ENCODE measurements at places on chromosomes 12 and 14.
A peak's percentile ranks its signal among the peaks of the same experiment; 100 is the strongest.

- DNase-seq, result no peak
Observed at GRCh38 chr14:60014402-60014801, 77.3 kb upstream of the PCNX4 start.

DNA sequence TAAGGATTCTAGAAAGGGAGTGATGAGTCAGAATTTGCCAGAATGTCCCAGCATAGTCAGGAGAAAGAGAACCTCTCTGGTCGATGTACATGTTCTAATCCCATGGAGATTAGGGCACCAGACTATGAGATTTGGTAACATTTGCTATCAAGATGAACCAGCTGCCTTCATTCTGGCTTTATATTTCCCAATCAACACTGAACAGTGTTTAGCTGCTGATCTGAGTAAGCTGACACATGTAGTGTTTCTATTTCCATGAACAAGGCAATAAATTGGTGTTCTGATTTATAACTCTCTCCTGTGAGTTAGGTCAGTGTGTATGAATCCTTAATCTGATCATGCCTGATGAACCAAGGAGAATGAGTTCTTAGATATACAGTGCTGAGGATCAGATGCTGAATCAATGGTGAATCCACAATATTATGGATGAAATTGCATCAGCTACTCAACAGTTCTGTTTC lies 158.0 kb upstream of the AMIGO2 start:
- DNase-seq, result no peak

- no peak for DNase-seq
Observed at GRCh38 chr14:81415781-81416180, 15.7 kb upstream of the STON2 start.

GRCh38 chr12:132710043-132710404 lies 618 bp upstream of the PGAM5 start:
- no peak for DNase-seq

DNA sequence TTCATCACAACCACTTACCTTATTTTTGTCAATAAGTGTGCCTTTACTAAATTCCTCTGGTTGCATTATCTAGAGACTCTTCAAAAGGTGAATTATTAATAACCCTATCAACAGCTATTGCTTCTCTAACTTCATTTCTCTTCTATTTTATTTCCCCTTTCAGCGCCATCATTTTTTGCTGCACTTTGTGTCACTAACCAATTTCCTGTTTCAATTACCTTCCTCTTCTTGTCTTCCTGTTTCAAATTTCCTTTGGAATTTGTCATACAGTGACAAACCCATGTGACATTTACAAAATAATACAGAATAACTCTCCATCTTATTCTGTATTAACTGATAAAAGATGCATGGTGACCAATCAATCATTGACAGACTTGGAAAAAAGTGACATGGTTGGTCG lies 12.2 kb upstream of the CLEC2A start:
- no peak for DNase-seq

DNA sequence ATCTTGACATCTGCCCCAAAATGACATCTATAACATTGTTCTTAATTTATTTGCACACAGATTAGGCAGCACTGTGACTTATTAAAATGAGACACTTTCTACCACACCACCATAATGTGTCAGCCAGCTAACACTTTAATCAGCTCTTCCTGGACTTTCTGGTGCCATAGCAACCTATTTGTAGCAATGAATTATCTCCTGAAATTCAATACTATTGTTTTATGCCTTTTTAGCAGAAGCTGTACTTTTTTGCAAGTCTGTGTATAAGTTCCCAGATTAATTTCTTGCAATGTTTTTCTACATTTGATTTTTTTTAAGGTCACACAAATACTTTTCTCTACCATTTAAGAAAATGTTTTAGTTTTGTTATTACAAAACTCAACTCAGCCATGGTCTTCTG lies 72.8 kb upstream of the SAV1 start:
- no peak for DNase-seq

DNA sequence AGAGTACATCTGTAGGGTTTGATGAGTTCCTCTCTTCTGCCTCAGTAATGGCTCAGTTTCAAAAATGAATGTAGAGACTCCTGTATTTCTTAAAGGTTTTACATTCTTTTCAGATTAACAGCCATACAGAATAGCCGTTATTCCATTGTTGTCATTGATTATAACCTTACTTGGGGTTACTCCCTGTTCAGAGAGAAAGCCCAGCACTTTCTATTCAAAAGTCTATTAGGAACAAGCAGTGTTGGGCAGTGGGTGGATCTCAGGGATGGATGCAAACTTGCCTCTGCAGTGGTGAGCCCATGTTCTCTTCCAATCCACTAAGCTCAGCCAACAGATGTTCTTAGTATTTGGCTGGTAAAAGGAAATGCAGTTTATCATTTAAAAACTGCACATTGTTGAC lies 342.6 kb upstream of the E2F7 start:
- DNase-seq, result no peak

DNA sequence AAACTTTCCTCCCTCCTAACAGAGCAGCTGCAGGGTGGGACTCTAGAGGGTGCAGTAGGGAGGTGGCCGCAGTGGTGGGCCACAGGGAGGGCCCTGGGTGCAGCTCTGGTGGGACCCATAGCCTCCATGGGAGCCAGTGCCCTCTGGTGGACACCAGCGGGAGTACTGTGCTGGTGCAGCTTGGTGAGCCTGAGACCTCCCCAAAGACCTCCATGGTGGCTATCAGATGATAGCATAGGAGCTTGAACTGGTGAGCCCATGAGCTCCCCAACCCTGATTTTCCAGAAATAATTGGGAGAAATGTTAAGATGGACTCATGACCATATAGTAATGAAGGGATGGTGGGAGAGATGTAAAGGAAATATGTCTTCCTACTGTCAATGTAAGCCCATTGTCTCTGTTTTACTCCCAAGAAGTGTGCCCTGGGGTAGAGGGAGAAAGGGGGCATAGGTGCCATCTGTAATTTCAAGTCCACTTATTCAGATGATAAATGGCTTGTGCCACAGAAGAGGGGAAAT lies 98.7 kb downstream of the GAS2L3 start:
- no peak for DNase-seq

GRCh38 chr12:7018350-7019042 lies at the start of gene LPCAT3:
LPCAT3 (minus strand) TSS chr12:7018476; CDS start chr12:7018424, 52 bp downstream.
- DNase-seq, result peak; percentile 91

- DNase-seq, result peak; percentile 32
Observed at GRCh38 chr12:124633365-124634362, 66.3 kb upstream of the NCOR2 start.

DNA sequence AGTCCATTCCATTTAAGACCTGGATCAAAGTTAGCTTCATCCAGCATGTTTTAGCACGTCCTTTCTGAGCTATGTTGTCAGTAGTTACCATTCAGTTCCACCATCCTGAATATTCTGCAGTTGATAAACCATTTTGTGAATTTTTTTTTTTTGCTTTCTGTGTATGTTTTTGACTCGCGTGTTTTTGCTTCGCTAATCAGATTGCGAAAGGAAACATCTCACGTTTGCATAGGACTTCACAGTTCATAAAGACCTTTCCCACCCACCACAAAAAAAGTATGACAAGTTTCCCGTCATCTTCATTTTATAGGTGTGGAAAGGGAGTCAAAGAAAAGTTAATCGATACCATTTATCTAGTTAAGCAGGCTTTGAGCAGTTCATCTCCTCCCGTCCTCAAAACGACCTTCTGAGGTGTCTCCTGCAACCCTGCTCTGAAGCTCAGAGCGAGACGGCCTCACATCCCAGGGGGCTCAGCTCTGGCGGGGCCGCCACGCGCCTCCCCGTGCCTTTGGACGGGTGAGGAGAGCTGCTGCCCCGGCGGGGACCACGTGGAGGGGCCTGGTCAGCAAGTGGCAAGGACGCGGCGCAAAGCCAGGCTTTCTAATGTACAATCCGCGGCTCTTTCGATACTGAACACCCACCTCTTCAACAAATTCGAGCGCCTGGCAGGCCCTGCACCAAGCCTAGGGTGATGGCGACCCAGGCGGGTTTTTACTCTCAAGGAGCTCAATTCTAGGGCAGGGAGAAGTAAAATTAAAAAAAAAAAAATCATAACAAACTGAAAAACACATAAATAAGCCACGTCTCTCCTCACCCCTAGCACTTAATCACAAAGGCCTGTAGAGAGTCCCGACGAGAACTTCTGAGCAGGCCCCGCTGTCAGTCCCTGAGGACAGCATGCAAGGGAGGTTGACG lies 988 bp upstream of the TMEM263 start:
- DNase-seq, result no peak

DNA sequence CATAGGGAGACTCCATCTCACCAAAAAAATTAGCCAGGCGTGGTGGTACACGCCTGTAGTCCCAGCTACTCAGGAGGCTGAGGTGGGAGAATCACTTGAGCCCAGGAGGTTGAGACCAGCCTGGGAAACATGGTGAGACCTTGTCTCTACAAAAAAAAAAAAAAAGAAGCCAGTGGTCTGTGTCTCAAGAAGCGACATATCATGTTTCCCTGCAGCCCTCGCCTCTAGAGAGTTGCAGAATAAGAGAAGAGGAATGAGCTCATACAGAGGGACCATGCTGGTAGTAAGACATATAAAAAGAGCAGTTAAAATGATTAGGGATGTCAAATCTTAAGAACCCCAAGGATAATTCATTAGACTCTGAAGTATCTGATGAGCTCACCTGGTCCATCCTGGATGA lies 39.4 kb upstream of the BICDL1 start:
- no peak for DNase-seq

DNA sequence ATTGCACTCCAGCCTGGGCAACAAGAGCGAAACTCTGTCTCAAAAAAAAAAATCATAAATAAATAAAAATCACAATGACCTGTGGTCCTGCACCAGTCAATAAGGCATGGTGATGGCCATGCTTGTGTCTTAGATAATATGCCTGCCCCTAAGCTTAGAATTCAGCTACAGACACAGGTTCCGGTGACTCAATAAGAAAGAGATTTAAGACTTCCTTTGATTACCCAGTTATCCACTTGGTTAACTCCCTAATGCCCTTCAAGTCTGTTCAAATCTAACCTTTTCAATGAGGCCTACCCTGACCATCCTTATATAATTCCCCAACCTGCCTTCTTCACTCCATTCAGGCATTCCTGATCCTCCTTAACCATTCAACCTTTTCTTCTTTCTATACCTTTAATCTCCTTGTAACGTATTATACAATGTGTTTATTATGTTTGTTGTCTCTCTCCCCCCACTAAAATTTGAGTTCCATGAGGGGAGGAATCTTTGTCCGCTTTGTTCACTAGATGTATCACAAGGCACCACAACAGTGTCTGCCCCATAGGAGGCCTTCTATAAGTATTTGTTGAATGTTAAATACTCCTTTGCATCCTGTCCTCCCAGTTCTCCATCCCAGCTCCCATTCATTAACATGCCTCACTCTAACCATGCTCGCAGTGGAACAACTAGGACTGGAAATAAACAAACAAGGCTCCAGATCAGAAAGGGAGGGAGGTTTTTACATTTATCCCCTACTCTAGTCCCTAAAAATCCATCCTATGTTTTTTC lies 8.9 kb downstream of the MAP4K5 start:
- no peak for DNase-seq

DNA sequence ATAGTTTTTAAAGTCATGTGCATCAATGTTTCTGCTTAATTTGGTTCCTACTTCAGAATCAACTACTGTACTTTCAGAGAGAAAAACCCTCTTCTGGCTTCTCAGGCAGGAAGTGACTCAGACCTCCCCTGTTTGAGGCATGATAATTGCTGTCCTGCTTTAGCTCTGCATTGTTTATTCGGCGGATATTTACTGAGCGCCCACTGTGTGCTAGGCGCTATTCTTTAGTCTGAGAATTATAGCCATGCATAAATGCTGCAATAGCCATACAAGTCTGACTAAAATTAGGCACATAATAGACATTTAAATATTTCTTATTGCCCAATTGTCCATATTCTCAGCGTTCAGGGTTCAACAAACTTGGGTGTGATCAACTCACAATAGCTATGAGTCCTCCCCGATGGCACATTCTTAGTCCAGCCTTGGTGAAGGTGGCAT lies 6.1 kb upstream of the AMIGO2 start:
- peak; percentile 81 for DNase-seq

DNA sequence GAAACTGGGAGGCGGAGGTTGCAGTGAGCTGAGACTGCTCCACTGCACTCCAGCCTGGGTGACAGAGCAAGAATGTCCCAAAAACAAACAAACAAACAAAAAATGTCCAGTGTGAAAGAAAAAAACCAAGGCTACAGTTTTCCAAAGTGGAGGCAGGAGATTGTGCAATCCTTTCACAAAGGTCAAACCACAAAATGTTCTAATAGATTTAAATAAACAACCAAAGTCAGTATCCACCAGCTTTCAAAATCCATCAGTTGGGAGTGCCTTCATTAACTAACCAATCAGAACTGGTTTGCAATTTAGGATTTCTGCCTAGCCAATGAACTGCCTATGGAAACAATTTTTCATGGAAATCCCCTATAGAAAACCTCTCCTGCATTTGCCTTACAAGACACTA lies 52.3 kb upstream of the TRIM9 start:
- DNase-seq, result peak; percentile 32

- no peak for DNase-seq
Observed at GRCh38 chr12:118959985-118960560, 21.3 kb upstream of the SRRM4 start.

- no peak for DNase-seq
Observed at GRCh38 chr14:38420048-38420447, 164.2 kb upstream of the CLEC14A start.

DNA sequence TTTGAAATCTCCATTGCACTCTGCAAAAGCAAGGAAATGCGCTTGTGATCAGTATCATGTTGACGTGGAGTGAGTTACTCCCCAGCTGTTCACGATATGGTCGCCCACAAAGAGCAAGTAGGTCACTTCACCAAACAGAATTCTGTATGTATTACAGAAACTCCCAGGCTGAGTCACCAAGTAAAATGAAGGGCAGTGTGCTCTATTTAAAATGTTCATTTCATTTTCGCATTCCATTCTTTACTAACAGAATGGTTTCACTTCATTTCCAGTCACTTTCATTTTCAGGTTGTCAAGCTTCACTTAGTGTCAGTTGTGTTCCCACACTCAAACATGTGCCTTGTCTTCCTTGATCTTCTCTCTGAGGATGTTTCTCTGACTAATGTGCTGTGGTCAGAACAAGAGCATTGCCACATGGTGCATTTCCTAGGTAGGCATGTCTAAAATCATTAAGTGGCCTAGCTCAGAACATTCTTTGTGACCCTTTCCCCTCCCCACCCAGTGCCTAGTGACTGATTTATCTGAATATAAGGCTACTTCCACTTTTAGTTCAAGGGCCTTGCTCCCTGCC lies 391.2 kb downstream of the RAD51B start:
- peak; percentile 98 for DNase-seq

- peak; percentile 36 for DNase-seq
Observed at GRCh38 chr12:9039397-9039977, 50.1 kb downstream of the KLRG1 start.

GRCh38 chr14:50728836-50729235 lies 60.7 kb upstream of the SAV1 start:
- no peak for DNase-seq

- peak; percentile 15 for DNase-seq
Observed at GRCh38 chr12:50043854-50044253, 13.5 kb upstream of the ASIC1 start.

DNA sequence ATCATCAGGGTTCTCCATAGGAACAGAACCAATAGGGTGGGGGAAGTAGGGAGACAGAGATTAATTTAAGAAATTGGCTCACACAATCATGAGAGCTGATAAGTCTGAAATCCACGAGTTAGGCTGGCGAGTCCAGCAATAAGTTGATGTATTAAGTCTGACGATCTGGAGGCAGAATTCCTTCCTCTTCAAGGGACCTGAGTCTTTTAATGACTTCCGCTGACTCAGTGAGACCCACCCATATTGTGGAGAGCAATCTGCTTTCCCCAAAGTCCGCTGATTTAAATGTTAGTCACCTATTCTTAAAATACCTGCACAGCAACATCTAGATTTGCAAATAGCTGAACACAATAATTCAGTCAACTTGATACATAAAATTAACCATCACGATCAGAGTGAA lies 97.8 kb downstream of the SPTSSA start:
- no peak for DNase-seq

Measured in RPMI7951 (cell line).